SW 1271 (cell line): ENCODE measurements at places on chromosomes 6 and 20.

- DNase-seq, result no peak
Measured at GRCh38 chr20:17229256-17229655, 2.4 kb downstream of the PCSK2 start.

- DNase-seq, result no peak
Measured at GRCh38 chr20:58097943-58098342, 130.5 kb downstream of the ANKRD60 start.

- no peak for DNase-seq
Measured at GRCh38 chr20:37504404-37505096, 16.5 kb upstream of the NNAT start.

DNA sequence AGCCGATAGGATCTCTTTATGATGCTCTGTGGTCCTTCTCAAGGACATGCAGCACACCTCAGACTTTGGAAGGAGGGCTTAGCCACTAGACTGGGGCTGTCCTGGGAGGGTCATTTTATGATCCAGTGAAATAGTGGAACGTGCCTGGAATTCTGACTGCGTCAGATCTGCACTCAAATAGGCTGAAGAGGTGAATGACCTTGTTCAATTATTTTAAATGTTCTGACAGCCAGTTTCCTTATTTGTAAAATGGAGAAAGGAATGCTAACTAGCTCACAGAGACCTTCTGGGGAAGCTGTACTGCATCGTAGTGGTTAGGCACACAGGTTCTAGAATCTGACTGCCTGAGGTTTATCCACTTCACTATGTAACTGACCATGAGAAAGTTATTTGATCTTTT lies 587.5 kb downstream of the MAFB start:
- no peak for DNase-seq

- DNase-seq, result no peak
Measured at GRCh38 chr6:15626878-15627674, 35.8 kb downstream of the DTNBP1 start.
